ENCODE measurements at places on chromosomes 6 and 20.

DNA sequence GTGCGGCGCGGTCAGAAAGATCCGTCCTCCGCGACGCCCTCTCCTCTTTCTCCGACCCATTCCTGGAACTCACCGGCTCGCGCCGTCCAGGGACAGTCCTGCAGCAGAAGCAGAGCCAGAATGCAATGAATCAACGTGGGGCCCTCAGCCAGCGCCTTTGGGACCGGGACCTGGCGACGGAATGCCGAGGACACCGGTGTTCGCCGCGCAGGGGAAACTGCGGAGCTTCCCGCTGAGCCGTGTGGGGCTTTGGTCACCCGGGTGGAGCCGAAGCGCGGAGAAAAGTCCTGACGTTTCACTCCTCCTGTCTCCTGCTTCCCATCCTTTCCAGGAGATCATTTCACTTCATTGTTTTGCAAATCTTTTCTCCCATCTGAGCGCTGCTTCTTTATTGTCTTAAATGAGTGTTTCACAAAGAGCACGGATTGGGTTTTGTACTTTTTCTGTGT is 26.5 kb downstream of the ULBP1 start:
- DNase-seq = no peak

DNA sequence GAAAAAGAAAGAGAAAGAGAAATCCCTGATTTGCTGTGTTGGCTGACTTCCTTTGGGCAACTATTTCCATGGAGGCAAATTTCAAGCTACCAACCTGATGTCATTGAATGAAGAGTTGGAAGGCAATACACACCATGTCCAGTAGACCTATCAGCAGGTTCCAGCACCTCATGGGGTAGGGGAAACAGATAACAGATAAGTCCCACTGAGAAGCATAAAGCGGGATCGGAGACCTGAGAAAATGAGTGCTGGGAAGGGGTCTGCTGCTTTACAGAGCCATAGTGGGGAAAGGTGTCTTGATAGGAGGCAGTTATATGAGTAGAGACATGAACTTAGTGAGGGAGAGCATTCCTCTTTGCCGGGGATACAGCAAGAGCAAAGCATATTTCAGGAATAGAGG is 244.9 kb downstream of the PLCB1 start:
- no peak for DNase-seq

DNA sequence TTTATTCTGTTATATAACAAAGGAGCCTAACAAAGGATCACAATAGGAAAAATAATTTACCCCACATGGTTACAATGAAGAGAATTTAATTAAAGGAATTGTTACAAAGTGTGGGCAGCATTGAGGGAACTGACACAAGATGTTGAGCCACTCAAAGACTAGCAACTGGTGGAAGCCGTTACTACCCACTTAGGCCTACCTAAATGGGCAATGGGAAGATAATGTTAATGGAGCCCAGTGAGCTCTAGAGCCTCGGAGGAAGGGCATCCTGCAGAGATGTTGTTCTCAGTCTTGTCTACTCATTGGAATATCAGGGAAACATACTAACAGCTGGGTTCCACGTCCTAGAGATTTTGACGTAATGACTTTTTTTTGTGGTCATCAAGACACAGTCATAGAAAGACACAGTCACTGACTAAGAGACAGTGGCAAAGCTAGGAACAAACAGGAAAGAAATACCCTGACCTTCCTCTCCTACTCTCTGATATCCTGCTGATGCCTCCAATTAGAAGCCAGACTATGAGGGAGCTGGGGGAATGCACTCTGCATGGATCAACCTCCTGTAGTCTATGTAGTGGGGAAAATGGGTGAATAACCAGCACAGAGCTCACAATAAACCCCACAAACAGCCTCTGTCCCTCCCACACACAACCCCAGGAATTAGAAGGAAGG is 523.8 kb upstream of the FLRT3 start:
- DNase-seq = no peak

DNA sequence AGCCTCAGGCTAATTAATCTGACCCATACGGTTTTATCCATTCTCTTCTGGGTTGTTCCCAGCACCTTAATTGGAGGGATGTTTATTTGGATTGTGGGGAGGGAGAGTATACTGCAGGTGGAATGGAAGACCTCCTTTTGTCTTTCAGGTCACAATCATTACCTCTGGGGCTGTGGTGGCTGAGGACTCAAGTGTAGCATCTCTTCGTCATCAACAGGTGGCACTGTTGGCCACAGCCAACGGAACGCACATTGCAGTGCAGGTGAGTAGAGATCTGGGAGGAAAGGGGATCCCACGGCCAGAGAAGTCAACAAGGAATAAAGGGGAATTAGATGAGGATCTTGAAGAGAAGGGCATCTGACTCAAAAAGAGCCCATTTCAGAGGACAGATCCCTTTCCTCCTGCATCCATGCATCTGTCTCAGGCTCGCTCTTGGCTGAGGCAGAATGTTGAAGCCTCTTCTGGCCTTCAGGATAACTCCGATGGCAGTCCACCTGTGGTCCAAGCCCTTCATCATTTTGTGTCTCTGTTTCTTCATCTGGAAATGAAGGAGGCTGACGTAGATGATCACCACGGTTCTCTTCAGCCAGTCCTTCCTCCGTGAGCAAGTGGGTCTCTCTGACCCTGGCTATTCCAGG is 3.2 kb upstream of the DEF6 start:
- no peak for DNase-seq

- DNase-seq = no peak
These were observed 13.1 kb downstream of the NTSR1 start for GRCh38 chr20:62721511-62722370.

DNA sequence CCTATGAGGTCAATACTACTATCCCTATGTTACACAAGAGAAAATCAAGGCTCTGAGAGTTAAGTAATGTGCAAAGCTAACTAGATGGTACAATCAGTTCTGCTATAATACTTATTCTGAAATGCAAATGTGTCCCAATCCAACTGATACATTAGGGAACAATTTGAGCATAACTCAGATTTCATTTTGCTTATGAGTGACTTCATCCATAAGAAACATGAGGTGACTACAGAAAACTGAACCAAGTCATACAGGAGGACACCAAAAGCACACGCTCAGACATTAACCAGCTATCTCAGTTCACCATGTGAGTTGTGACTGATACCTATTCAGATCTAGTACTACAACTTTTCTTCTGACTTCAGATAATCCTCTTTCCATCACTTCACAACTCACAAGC is 179.9 kb upstream of the RUNX2 start:
- DNase-seq = no peak

- DNase-seq = no peak
These were observed 120.4 kb downstream of the RNGTT start for GRCh38 chr6:88843040-88843439.

DNA sequence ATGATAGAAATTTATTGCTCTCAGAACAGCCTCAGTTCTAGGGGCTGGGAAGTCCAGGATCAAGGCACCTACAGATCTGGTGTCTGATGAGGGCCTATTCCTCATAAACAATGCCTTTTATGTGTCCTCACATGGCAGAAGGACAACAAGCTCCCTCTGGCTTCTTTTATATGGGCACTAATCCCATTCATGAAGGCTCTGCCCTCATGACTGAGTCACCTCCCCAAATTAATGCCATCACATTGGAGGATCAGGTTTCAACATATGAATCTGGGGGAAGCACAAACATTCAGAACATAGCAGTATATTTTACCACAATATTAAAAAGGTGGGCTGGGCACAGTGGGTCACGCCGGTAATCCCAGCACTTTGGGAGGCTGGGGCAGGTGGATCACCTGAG is 58.5 kb upstream of the CCN6 start:
- DNase-seq = no peak

DNA sequence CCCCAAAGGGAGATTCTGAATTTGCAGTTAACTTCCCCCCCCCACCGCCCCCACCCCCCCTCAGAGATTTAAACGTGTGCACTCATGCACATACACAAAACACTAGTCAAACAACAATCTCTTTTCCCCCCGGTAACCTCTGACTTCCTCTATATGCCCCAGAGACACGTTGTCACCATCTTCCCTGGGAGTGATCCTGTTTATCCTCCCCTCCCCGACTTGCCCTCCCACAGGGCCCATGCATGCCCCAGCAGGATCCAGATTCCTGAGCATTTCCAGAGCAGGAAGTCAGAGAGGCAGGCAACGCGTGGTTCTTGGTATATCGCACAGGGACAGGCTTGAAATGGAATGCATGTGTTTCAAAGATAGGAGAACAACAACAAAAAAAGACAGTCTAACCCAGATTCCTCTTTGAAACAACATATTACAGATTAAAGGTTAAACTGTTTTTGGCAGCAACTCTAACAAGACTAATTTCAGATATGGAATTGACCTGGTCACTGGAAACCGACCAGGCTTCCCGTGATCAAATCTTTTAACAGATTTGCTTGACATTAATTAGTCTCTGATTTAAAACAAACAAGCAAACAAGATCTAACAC is 1.3 kb downstream of the BLCAP start:
- DNase-seq = no peak

GRCh38 chr6:5478380-5478779 is 217.1 kb downstream of the FARS2 start:
- DNase-seq = no peak

DNA sequence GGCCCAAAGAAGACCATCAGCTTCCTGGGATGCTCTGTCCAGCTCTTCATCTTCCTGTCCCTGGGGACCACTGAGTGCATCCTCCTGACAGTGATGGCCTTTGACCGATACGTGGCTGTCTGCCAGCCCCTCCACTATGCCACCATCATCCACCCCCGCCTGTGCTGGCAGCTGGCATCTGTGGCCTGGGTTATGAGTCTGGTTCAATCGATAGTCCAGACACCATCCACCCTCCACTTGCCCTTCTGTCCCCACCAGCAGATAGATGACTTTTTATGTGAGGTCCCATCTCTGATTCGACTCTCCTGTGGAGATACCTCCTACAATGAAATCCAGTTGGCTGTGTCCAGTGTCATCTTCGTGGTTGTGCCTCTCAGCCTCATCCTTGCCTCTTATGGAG is 5.1 kb downstream of the OR2H1 start:
- no peak for DNase-seq

- DNase-seq = no peak
These were observed 5.3 kb upstream of the CGA start for GRCh38 chr6:87100216-87100615.

DNA sequence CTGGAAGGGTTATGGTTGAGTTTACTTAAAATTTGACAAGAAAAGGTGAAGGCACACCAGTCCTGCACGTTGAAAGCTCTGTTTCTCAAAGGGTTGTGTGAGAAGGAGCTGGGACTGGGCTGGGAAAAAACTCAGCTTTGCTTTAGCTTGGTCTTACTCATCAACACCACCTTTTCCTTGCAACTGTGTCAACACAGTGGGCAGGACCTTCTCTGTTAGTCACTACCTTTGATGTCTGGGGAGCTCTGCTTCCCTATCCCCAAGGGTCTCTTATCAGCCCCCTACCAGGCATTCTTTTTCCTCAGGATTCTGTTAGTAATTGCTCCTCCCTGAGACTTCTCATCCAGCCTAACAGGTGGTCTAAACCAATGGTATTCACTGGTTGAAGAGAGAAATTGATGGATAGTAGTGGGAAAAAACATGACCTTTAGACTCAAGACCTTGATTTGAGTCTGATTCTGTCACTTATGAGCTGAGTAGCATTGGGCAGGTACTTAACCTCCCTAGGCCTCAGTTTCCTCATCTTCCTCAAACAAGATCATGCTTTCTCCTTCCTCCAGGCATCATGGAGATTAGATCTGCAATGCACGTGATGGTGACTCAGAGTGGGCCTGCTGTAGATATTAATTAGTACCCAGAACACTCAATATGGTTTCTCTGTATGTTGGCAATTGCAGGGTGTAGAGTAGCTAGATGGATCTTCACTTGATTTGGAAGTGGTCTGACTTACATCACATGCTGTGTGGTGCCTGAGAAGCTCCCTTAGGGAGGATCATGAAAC is 17.2 kb upstream of the FOXA2 start:
- no peak for DNase-seq

- no peak for DNase-seq
These were observed 485 bp downstream of the ADISSP start for GRCh38 chr20:3767110-3767426.

GRCh38 chr20:24914388-24915241 is 34.5 kb upstream of the CST7 start:
- no peak for DNase-seq

- DNase-seq = no peak
These were observed 85.8 kb downstream of the ZFP64 start for GRCh38 chr20:52105442-52106422.
